Activated B cell treated with CpG ODN at 0.5 μM for 24 hours (primary cell): ENCODE measurements at places on chromosomes 3 and 15. TPM values are rescaled to one million over a fixed set of nuclear protein-coding genes. Genes with fewer than 3 reads are reported as not detected.

- no peak overlapping the region for H3K27ac ChIP-seq
- no peak overlapping the region for H3K4me3 ChIP-seq
Observed at GRCh38 chr3:164460851-164461250, 617.4 kb downstream of the SI start.

GRCh38 chr3:79339846-79340245, 428.0 kb downstream of the ROBO1 start:
- DNase-seq: no peak
- H3K4me1 ChIP-seq: no peaks in the 10 kb centered on the region
- no peaks in the 10 kb centered on the region for H3K27me3 ChIP-seq
- H3K36me3 ChIP-seq: no peaks in the 10 kb centered on the region

GRCh38 chr3:50924638-50925037, 249.9 kb downstream of the DOCK3 start:
- H3K36me3 ChIP-seq: no peaks in the 10 kb centered on the region
- peaks cover 14% of the 10 kb centered on the region for H3K27me3 ChIP-seq

DNA sequence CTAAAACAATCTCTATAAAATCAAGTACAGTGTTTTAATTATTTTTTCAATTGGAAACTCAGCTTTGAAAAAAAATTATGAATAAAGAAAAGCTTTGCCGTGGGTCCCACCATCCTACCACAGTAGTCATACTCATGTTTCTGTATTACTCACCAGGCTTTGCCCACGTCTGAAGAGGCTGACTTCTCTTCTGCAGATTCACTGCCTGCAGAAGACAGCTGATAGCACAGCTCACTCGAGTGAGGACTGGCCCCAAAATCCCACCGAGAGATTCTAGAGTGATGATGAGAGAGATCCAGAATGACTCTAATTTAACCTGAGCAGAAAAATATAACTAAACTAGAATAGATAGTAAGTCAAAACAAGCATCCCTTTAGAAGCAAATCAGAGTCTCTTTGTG, 11.9 kb downstream of the C2CD4B start:
- no peak overlapping the region for H3K27ac ChIP-seq
- H3K4me3 ChIP-seq: no peak overlapping the region
- DNase-seq: no peak
- H3K27me3 ChIP-seq: no peaks in the 10 kb centered on the region
- no peaks in the 10 kb centered on the region for H3K4me1 ChIP-seq

- H3K36me3 ChIP-seq: peaks cover 7% of the 10 kb centered on the region
- no peak overlapping the region for H3K27ac ChIP-seq
- H3K27me3 ChIP-seq: peaks cover 1% of the 10 kb centered on the region
- no peak overlapping the region for H3K4me3 ChIP-seq
- H3K4me1 ChIP-seq: peaks cover 27% of the 10 kb centered on the region
- DNase-seq: no peak
Observed at GRCh38 chr3:108227131-108227530, 4.9 kb upstream of the IFT57 start.

Gene PTPRG
- 0.22 and 0.56 TPM in 2 replicates for total RNA-seq

Gene DNAH12
- total RNA-seq: 0.05 and 0.22 TPM in 2 replicates

Gene TICRR
- 0.69 TPM in 2 replicates for total RNA-seq

Gene MIX23
- total RNA-seq: 47.3 and 49.1 TPM in 2 replicates

Gene SLCO2A1
- total RNA-seq: not detected in 2 replicates

Gene ACKR4
- 0.11 and 0.15 TPM in 2 replicates for total RNA-seq

Gene KBTBD8
- total RNA-seq: 45.4 and 53.3 TPM in 2 replicates
